ENCODE measurements at places on chromosomes 1 and 21.

GRCh38 chr1:109444346-109444745 is 18.1 kb upstream of the PSMA5 start:
- DNase-seq, result no peak

DNA sequence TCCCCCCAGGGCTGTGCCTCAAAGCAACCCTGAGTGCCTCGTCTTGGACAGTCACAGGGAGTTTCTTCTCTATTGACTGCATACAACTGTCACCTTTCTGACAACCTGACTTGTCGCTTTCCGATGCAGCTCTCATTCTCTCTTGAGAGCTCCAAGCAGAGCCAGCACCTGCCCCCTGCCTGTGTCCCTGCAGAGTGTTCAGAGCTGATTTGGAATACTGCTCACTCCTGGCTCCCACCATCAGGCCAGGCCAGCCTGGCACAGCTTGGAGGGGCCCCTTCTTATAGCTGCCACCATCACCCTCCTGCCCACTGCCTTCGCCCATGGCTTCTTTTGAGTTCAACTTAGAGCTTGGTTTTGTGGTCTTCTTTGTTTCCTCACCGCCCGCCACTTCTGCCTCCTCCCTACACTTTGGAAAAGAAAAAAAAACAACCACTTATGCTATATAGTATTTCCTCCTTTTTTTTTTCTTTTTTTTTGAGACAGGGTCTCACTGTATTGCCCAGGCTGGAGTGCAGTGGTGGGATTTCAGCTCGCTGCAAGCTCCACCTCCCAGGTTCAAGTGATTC is 12.3 kb downstream of the NCF2 start:
- no peak for DNase-seq

DNA sequence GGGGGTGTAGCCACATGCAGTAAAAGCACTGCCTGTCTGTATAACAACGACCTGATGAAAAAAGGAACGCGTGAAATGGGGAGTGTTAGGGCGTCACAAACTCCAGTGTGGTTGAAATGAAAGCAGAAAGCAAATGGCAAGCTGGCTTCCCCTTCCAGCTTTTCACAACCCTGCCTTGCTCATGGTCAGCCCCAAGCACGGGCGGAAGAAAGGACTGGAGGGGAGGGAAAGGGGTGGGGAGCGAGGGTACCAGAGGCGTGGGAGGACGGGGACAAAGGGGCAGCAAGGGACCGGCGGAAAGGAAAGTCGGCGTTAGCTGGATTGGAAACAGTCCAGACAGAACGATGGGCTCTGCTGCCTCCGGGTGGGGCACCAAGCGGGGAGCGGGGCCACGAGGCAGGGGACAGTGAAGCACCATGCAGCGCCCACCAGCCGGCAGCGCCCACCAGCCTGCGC is 9.6 kb downstream of the VPS26C start:
- peak; percentile 22 for DNase-seq

GRCh38 chr1:109802136-109802900 is 38.6 kb upstream of the EPS8L3 start:
- DNase-seq, result no peak

DNA sequence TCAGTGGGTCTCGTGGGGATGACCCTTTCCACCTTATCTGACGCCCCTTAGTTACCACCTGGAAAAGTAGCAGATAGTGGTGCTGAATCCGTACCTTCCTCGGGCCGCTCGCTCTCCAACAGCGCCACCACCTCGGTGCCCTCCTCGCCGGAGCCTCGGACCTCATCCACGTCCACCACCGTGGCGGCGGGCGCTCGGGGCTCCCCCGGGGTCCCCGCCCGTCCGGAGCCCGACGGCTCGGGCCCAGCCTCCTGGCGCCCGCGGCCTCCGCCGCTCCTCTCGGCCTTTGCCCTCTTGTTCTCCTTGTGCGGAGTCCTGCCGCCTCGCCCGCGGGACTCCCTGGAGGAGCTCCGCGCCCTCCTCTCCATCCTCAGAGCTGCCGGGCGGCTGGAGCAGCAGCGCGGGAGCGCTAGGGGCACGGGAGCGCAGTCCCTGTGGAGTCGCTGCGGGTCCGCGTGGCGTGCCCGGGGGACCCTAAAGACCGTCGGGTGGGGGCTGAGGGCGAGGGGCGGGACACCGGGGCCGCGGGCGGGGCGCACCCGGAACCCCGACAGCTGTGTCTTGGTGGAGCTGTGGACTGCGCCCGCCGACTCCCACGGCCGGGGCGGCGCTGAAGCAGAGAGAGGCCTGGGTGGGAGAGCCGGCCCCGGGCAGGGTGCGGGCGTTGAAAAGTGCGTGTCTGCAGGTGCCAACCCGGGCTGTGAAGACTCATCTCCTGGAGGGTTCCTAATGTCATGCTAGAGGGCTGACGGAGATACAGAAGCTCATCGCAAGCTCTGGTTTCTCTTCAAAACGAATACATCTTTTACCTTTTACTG is at the start of gene NPHS2:
TSS of gene NPHS2 (minus strand) at position 452 of the 818 bp plus-strand sequence. CDS start at position 368, 84 bp downstream.
- no peak for DNase-seq

DNA sequence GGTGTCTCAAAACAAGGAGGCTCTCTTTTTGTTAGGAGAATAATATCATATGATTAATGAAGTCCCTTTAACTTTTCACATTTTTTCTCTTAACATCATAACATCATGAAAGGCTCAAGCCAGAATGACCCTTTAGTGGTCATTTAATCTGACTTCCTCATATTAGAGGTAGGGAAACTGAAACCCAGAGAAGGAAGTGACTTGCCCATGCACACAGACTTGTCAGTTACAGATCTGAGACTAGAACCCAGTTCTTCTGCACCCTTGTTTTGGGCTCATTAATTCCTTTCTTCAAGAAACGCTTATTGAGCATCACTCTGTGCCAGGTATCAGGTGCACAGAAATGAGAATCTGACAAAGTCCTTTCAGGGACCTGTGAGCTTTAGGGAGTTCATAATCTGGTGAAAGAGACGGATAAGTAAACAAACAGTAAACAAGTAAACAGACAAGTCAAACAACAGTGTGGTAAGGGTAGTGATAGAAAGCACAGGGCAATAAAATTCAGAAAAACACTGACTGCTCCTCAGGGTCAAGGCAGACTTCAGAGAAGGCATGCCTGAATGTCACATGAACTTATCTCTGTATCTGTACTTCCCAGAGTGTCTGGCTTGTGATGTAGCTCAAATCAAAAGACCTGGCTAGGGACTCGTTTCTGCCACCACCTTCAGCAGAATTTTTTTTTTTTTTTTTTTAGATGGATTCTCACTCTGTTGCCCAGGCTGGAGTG is 38.3 kb upstream of the OSBPL9 start:
- no peak for DNase-seq

GRCh38 chr1:54945393-54945936 is 35.0 kb upstream of the TMEM61 start:
- peak; percentile 36 for DNase-seq

GRCh38 chr1:54409156-54410142 is 3.3 kb upstream of the SSBP3 start:
- no peak for DNase-seq

DNA sequence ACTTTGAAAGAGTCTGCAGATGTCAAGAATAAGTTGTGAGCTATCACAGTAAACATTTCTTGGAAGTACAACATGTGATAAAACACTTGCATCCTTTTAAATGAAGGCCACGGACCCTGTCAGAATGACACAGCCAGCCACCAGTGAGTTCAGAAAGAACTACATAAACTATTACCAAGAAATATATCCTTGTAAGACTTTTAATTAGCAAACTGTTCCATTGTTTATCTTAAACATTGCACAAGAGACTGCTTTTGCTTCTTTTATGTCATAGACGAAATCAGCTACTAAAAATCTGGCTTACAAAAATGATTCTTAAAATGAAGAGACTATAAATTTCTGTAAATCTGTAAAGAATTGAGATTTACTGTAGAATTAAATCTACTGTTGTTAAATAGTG is 17.9 kb downstream of the LRRC7 start:
- no peak for DNase-seq

DNA sequence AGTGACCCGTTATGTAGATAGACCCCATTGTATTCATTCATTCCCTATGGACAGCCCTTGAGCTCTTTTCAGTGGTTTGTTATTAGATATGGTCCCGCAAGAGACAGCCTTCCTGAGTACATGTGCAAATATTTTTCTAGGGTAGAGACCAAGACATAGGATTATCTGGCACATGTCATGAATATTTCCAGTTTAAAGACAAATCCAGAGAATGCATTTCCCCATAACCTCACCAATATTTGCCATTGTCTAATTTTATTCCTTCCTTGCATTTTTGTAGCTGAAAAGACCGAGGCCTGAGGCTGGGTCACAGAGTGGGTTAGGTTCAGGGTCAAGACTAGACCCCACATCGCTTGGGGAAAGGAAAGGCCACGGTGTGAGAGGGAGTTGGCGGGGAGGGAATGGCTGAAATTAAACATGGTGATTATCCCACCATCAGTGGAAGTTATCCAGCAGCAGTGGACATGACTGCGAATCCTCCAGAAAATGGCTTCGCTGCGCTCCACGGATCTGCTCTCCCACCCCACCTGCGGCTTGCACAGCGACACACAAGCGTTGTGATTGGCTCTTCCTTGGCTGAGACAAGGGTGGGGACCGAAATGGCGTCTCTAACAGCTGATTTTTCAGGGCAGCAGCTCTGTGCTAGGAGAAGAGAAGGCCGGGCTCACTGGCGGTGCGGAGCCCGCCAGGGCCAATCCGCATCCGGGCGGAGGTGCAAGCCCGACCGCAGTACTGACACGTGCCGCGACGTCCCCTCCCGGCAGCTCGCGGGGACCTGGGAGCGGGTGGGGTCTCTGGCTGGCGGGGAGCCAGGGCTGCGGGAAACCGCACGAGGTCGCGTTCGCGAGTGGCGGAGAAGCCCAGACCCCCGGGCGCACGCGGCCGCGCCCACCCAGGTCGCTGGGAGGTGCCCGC is 16.1 kb upstream of the STMN1 start:
- DNase-seq, result no peak

- no peak for DNase-seq
These were observed 133.5 kb upstream of the SOD1 start for GRCh38 chr21:31526040-31526439.

DNA sequence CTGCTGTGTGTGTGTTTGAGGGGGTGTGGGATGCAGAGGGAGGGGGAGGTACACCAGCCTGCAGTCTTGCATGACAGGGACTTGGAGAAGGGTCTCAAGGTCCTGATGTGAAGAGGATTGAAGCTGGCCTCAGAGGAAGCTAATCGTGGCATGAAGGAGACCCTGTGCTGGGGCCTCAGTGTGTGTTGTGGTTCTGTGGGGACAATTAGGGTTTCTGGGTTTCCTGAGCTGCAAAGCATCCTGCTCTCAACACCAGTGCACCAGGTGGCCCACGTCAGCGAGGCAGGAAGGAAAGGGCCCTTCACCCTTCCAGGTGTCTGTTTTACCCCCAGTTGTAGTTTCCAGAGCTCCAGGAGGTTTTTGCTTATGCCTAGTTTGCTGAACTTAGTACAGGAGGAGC is 52.8 kb downstream of the TENT5C start:
- no peak for DNase-seq

DNA sequence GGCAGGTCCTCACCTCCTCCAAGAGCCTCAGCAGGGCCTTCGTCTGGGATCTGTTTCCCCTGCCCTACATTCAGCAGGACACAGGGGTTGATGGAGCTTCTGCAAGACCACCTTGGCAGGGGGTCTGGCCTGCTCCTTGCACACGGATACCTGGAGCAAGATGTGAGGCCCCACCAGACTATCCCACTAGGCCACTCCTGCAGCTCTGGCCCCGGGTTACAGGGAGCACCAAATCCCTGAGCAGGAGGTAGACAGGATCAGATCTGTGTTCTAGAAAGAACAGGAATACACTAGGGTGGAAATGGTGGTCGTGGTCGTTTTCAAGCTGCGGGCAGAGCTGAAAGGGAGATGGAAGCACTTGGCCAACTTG is 33.5 kb downstream of the EPHX1 start:
- DNase-seq, result no peak
